ENCODE measurements at places on chromosomes 12 and 14. TPM values are rescaled to one million over a fixed set of nuclear protein-coding genes. Genes with fewer than 3 reads are reported as not detected.

Gene COX8C
- 0.89 TPM for polyA plus RNA-seq

Gene CERS5
- polyA plus RNA-seq, result 49.0 TPM

Gene GRIN2B
- polyA plus RNA-seq, result 0.01 TPM

DNA sequence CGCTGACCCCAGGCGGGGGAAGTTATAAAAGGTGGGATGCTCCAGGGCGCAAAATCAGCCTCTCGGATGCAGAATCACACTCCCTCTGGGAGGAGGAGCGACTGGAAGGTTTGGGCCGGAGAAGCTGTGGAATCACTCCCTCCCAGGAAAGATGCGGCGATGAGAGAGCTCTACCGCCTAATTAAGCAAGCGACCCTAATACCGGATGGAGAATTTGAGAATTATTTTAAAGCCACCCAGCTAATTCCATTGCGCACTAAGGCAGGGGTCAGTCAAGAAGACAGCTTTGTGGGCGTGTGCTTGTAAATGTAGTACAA lies 1.9 kb downstream of the COL2A1 start:
- DNase-seq, result no peak

DNA sequence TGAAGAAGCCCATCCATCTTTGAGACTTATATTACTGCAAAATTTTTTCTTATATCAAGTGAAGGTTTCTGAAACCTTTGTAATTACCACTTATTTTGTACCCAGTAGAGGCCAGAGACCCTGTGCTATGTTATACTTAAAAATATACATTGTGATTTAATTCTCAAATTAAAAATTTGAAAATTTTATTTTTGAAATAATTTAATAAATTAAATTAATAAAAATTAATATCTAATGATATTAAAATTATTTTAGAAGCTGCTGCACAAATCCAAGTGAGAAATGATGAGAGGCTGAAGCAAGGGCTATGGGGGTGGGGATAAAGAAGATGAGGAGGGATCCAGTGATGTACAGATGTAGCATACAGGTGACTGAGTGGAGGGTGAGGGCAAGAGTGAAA lies 258.8 kb downstream of the APAF1 start:
- DNase-seq, result no peak

Gene DPY19L2
- polyA plus RNA-seq, result 11.2 TPM

Gene SOS2
- polyA plus RNA-seq, result 39.5 TPM

DNA sequence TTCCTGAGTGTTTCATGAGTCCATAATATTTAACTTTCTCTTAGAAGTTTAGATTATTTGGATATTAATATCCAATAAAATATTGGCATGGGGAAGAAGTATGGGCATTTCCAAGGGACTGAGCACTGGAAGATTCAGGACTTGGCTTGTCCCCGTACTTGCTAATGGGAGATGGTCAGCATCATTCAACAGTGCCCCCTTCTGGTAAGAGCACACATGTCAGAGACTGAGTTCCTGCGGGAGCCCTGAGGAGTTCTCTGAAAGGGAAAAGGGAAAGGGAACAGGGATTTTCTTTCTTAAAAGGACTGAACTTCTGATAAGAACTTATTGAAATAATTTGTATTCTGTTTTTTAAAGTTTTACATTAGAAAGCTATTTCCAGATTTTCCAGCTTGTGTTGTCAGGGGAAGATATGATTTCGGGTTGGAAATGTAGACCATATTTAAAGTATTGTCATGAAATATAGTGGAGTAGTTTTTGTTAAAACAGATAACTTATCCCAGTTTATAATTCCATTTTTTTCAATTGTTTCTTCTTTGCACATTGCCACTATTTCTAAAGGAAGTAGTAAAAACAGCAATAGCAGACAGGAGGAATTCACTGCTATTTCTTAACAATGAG lies 59.8 kb upstream of the C12orf71 start:
- DNase-seq, result peak; percentile 66

DNA sequence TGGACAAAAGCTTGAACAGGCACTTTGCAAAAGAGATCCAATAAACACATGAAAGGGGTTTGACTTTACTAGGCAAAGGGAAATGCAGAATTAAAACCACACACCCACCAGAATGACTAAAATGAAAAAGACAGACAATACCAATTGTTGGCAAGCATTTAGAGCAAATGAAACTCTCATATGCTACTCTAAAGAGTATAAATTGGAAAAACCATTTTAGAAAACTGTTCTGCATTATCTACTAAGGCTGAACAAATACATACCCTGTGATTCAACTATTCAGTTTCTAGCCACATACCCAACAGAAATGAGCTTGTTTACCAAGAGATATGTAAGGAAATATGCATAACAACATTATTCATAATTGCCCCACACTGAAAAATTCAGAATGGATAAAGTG lies 8.5 kb upstream of the IL22 start:
- DNase-seq, result no peak

Gene TMEM132C
- polyA plus RNA-seq, result 2.1 TPM

Gene CRACR2A
- polyA plus RNA-seq, result 1.5 TPM

GRCh38 chr12:98085046-98085755 lies 430.2 kb upstream of the TMPO start:
- DNase-seq, result no peak

DNA sequence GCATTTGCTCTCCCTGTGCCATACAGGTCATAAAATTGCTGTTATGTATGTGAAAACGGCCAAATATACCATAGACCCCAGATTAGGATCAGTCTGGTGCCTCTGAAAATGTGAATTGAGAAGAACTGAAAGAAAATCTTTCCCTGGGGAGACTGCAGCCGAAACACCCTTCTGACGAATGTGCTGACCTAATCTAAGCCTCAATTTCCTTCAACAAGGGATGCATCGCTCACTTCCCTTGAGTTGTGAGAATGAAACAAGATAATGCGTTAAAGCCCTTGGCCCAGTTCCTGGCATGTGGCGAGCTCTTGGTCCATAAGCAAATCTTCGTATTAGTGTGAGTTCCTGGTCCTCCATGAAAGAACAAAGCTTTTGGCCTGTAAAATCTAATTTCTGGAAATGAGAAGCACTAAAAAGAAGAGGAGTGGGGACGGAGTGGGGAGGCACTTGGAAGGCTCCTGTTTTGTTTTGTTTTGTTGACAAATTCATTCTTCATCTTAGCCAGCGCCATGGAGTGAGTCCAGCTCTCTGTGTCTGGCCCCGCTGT lies 49.5 kb upstream of the RTRAF start:
- DNase-seq, result no peak

DNA sequence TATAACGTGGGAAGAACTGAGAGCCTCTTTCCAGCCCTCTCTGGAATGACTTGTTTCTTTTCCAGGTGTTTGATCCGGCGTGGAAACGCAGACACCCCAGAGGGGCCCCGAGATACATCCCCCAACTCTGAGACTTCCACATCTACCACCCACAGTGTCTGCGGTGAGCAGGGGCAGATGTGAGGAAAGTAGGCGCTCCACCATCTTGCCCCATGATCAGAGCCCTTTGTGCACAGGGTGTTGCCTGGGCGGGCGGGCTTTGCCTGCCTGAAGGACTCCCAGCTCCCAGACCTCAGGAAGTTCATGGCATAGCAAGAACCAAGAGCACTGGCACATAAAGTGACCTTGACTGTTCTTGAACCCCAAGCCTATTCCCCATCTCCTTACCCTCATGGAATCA lies 2.8 kb downstream of the CARMIL3 start:
- no peak for DNase-seq

- no peak for DNase-seq
Observed at GRCh38 chr14:62800577-62800976, 244.7 kb downstream of the KCNH5 start.

- no peak for DNase-seq
Observed at GRCh38 chr12:49557187-49557916, 10.6 kb downstream of the MCRS1 start.

Gene GAPDH
- polyA plus RNA-seq, result 5,261 TPM

DNA sequence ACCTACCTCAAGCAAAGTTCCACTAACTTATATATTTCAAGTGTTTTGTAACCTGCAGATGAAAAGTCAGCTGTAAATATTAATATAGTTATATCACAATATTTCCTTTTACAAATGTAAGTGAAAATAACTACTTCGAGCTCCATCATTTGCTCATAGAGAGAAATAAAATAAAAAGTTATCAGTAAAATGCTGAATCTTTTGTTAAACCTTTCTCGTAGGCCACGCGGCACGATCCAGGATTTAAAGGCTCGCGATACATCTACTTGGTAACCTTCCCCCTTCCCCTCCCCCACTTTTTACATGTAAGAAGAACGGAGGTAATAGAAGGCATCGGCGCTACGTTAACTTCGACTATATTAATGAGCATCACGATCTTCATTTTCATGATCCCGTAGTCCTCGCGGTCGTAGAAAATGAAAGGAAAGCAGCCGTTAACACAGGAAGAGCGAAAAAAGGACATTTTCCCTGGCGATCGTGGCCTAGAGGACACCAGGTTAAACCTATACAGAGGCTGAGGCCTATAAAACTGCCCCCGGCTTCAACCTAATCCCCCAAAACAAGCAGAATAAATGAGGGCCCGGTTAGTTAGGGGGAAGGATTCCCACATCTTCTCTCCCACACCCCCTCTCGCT lies 508 bp downstream of the HNRNPC start:
- DNase-seq, result peak; percentile 73

DNA sequence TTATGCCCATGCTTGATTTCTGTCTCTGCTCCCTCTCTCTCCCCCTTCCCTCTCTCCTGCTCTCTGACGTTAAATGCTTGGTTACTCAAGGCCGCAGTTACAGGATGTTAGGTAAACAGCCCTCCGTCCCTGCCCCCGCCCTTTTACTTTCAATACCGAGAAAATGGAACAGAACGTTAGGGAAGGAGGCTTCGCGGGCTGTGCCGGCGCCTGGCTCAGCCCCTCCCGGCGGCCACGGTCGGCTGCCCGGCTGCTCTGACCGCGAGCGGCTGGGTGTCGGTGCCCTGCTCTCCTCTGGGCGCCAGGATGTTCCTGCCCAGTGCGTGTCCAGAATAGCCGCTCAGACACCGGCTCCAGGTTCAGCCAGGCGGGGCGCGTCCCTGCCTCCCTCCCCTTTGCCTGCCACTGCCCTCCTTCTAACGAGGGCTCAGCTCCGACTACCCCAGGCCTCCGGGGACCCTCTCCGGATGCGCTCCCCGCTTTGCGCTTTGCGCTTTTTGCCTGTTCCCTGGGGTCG lies 166.1 kb downstream of the ADCK1 start:
- no peak for DNase-seq

- DNase-seq, result no peak
Observed at GRCh38 chr14:105476097-105476830, 1.6 kb downstream of the CRIP2 start.

Gene SSPN
- 121 TPM for polyA plus RNA-seq

GRCh38 chr12:82817368-82817767 lies 130.7 kb downstream of the TMTC2 start:
- DNase-seq, result no peak

DNA sequence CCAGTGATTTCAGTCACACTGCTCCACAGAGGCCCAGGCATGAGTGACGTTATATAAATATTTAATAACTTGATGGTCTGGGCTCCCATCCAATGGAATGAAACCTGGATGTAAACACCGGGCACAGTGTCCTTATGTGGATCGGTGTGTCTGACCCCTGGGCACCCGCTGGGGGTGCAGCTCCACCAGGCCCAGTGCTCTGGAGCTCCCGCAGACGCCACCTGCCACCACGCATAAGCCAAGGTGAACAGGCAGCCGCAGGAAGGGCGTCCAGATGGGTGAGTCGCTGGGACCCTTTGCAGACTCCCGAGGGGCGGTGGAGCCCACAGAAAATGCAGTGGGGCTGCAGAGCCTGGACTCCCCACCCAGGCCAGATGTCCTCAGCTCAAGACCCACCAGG lies 121.6 kb downstream of the SCARB1 start:
- DNase-seq, result no peak

DNA sequence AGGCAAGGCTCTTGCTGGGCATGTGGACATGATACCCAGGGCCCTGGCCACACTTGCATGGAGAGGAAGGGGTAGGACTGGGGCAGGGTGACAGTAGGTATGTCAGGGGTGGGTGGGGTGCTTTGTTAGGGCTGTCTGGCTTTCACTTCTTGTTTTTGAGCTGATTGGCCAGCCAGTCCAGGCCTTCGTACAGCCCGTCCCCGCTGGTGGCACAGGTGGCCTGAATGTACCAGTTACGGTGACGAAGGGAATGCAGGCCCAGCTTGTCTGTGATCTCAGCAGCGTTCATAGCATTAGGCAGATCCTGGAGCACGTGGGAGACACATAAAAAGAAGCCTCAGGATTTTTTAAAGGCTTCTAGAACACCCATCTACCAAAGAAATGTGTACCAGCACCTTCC lies 13.5 kb upstream of the FKBP11 start:
- DNase-seq, result no peak

DNA sequence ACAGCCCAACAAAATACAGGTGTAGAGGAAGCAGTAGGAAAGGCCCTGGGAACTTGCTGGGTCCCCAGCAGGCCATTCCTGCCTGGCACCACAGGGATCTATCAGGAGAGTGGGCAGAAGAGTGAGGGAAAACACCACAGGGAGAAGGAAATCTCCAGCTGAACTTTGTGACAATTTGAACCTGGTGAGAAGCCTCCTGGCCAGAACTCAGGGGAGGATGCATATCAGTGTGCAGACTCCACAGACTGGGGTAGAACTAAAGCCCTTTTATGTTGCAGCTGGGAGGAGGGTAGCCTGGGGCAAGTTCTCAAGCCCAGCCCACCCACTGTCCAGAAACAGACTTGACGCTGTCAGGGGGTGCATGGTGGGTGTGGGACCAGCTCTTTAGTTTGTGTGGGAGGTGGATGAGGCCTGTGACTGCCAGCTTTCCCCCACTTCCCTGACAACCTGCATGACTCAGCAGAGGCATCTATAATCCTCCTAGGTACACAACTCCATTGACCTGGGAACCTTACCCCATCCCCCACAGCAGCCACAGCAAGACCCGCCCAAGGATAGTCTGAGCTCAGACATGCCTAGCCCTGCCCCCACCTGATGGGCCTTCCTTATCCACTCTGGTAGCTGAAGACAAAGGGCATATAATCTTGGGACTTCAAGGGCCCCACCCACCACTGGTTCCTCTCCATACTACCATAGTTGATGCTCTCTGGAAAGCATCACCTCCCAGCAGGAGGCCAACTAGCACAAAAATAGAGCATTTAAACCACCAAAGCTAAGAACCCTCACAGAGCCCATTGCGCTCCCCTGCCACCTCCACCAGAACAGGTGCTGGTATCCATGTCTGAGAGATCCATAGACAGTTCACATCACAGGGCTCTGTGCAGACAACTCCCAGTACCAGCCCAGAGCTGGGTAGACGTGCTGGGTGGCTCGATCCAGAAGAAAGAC lies 28.9 kb downstream of the PNN start:
- no peak for DNase-seq

DNA sequence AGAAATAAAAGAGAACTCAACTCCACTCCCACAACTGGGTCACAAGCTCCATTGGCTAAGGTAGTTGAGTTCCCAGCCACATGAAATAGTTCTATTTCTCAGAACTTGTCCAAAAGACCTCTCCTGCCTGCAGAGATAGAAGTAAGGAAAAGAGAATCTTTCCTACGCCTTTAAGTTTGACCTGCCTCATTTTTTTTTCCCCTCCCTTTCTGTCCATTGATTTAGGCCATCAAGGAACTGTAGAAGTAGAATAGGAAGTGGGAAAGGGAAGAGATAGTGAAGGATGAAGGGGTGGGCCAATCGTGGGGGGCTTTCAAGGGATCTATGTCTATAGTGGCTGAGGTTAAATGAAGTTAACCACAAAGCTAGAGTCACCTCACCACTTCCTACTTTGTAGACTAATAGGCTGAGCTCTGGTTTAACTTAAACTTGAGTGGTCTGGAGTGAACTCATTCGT lies 13.9 kb upstream of the NUDT4 start:
- no peak for DNase-seq

- DNase-seq, result no peak
Observed at GRCh38 chr14:102684298-102684663, 91.8 kb downstream of the RCOR1 start.

GRCh38 chr12:67426067-67426466 lies 156.9 kb downstream of the CAND1 start:
- DNase-seq, result peak; percentile 32
